Uterus (tissue), 4 donors: ENCODE measurements at places on chromosomes 11 and 22. TPM values are rescaled to one million over a fixed set of nuclear protein-coding genes. Genes with fewer than 3 reads are reported as not detected.
A peak's percentile ranks its signal among the peaks of the same experiment; 100 is the strongest.

The OR52I1 gene
- not detected for total RNA-seq

GRCh38 chr11:2314136-2314524 lies 12.3 kb downstream of the TSPAN32 start:
- DNase-seq = no peak
- H3K27ac ChIP-seq = peak overlapping the region; percentile 96
- no peaks in the 10 kb centered on the region for H3K36me3 ChIP-seq
- no peaks in the 10 kb centered on the region for H3K27me3 ChIP-seq

- H3K36me3 ChIP-seq = no peaks in the 10 kb centered on the region
- H3K27ac ChIP-seq = no peak overlapping the region
- no peaks in the 10 kb centered on the region for H3K4me1 ChIP-seq
- H3K27me3 ChIP-seq = no peaks in the 10 kb centered on the region
- no peak overlapping the region for H3K4me3 ChIP-seq
Observed at GRCh38 chr22:25696763-25697162, 45.2 kb upstream of the MYO18B start.

- DNase-seq = no peak
- no peaks in the 10 kb centered on the region for H3K27me3 ChIP-seq
- no peaks in the 10 kb centered on the region for H3K36me3 ChIP-seq
- H3K4me1 ChIP-seq = peaks cover 23% of the 10 kb centered on the region
Observed at GRCh38 chr22:36152088-36152487, 8.5 kb downstream of the APOL3 start.

- H3K27me3 ChIP-seq = no peaks in the 10 kb centered on the region
- no peaks in the 10 kb centered on the region for H3K4me1 ChIP-seq
- no peak overlapping the region for H3K27ac ChIP-seq
- H3K4me3 ChIP-seq = no peak overlapping the region
Observed at GRCh38 chr22:40051322-40051721, 56.6 kb downstream of the FAM83F start.
